Stimulated activated CD4-positive, alpha-beta T cell treated with anti-CD3 and anti-CD28 coated beads, Interleukin-2, amount 100 ng/mL, for 24 hours (primary cell): ENCODE measurements at places on chromosomes 7 and 10.
A peak's percentile ranks its signal among the peaks of the same experiment; 100 is the strongest.

DNA sequence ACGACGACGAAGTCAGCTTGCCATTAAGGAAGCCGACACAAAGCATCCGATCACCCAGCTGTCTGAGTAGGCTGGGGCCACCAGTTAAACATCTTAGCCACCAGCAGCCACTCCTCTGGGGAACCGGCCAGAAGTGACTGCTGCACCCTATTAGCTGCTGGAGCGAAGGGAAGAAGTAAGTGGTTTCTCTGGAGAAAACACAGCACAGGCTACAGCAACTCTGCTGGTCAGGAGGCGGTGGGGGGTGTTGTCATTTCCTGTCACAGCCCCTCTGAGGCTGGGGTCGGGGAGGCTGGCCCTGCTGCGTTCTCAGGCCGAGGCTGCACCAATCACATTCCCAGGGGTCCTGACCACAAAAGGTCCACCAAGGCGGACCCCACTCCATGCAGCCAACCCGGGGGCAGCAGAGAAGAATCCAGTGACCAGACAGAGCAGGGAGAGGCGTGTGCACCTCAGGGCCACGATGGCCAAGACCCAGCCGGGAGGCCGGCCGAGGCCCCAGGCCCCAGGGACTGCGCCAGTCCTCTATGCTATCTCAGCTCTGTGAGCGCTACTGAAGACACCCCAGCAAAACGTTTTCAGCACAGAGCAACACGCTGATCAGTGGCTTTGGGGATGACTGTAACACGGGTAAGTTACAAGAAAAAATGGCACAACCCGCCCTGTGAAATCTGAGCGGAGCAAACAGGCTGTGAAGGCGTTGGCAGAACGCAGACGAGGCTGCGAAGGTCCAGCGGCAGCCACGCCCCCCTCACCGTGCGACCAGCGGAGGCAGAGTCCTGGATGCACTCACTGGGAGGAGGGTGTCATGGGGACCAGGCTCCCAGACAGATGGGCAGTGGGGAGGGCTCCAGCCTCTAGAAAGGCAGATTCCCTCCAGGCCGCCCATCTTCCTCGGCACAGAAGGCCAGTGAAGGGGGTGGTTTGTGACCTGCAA, 24.8 kb downstream of the STK32C start:
- no peak for DNase-seq

DNA sequence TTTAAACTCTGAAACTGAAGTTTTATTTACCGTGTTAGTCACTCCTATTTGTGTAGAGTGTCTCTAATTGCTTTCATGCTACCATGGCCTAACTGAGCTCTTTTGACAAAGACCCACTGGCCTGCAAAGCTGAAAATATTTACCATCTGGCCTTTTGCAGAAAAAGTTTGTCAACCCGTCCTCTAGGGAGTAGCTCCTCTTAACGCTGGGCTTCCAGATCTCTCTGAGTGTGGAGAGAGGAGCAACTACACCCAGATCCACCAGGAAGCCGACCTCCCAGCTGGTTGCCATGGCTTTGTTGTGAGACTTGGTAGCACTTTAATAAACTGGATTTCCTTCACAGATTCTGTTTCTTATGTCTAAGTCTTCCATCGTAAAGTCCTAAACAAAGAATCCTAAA, 4.2 kb upstream of the C10orf71 start:
- DNase-seq = no peak

DNA sequence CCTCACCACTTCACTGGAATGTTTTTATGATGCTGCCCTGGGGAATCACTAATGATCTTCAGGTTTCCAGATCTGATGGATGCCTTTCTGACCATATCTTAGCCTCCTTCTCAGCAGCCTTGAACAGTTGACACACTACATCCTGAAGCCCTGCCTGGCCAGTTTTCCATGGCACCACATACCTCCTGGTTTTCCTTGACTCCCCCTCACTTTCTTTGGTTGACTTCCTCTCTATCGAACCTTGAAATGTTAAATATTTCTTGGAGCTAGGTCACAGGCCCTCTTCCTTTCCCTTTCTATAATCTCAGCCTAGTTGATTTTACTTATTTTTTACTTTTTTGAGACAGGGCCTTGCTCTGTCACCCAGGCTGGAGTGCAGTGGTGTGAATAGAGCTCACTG, 108.8 kb upstream of the CDK1 start:
- DNase-seq = no peak

- no peak for DNase-seq
These were observed 66.4 kb downstream of the IKZF1 start for GRCh38 chr7:50370884-50371283.

DNA sequence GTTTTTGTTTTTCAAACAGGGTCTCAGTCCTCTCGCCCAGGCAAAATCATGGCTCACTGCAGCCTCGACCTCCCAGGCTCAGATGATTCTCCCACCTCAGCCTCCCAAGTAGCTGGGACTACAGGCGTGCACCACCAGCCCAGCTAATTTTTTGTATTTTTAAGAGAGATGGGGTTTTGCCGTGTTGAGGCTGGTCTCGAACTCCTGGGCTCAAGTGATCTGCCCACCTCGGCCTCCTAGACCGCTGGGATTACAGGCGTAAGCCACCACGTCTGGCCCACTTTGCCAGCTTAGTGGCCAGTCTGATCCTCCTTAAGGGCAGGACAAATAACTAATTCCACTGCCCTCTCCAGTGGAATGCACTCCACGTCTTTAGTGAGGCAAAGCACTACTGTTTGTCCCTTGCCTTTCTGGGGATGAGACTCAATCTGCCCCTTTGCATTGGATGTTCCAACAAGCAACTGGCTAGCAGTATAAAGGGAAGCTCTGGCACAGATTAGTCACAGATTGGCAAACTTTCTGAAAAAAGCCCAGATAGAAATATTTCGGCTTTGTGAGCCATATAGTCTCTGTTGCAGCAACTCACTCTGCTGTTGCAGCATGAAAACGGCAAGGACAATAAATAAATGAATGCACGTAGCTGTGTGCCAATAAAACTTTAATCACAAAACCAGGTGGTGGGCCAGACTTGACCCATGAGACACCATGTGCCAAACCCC, 143.8 kb upstream of the RHEB start:
- DNase-seq = no peak

DNA sequence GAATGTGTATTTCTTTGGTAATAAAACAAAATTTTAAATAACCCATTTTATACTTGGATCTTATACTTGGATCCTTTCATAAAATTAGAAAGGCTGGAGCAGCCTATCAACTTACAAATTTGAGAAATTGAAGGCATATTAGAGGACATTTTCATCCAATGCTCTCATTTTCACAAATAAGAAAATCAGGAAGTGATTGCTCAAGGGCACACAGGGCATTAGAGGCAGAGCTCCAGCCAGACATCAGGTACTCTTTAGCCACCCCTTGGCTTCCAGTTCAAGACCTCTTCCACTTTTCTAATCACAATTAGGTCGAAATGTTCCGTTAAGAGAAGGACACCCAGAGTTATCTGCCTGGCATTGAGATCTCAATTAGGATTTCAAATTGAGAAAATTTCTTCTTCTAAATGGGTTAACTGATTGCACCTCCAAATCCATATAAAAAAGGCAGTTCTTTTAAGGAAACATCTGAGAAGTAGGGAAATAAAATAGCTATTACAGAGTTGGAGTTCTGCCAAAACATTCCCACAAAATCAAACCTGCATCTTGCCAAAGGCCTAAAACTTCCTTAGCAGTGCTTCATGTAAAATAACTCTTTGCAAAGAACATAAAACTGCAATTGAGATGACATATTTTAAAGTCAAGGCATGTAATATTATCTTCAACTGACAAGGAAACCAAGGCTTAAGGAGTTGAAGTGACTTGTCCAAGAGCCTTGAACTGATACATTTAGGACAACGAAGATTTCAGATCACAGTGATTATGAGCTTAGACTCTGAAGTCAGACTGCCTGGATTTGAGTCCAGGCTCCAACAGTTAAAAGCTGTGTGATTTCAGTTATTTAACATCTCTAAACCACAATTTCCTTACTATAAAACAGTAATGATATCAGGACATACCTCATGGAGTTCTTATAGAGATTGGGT, 2.4 kb downstream of the ACTA2 start:
- DNase-seq = no peak

- DNase-seq = no peak
These were observed 461.7 kb upstream of the GALNT17 start for GRCh38 chr7:70670288-70670687.

GRCh38 chr7:130390486-130390885, 10.2 kb downstream of the CPA1 start:
- no peak for DNase-seq

DNA sequence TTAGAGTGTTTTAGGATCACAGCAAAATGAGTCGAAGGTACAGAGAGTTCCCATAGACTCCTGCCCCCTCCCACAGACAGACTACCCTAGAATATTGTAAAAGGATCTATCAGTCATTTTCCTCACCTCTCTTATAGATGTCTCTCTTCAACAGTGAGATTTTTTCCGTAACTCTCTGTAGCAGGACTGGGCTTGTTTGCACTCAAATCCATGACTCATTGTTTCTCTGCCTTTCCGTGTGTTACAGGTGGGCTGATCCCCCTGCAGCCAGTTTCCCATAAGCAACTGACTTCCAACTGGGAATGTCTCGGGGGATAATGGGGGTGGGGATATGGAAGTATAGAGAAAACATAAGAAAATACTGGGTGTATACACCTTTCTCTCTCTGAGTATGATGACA, 921.0 kb downstream of the GATA3 start:
- DNase-seq = no peak

GRCh38 chr7:33591490-33591889, 313.8 kb upstream of the BMPER start:
- no peak for DNase-seq

DNA sequence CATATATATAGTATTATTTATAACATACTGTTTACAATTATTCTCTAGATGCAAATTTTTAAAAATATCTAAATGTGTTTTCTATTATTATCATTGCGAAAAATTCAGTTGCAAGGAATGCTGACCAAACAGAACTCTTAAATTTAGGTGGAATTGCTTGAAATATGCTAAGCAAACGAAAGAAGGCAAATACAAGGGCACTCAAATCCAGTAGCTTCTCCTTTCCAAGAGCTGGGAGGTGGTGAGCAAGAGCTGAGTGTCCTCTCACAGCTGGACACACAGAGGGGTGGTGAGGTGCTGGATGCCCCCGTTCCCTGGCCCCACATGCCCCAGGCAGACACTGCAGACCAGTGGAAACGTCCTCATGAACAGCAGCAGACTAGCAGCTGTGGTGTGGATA, 166.0 kb downstream of the TAX1BP1 start:
- DNase-seq = no peak

GRCh38 chr7:1114088-1114487, 26.2 kb downstream of the GPER1 start:
- no peak for DNase-seq

DNA sequence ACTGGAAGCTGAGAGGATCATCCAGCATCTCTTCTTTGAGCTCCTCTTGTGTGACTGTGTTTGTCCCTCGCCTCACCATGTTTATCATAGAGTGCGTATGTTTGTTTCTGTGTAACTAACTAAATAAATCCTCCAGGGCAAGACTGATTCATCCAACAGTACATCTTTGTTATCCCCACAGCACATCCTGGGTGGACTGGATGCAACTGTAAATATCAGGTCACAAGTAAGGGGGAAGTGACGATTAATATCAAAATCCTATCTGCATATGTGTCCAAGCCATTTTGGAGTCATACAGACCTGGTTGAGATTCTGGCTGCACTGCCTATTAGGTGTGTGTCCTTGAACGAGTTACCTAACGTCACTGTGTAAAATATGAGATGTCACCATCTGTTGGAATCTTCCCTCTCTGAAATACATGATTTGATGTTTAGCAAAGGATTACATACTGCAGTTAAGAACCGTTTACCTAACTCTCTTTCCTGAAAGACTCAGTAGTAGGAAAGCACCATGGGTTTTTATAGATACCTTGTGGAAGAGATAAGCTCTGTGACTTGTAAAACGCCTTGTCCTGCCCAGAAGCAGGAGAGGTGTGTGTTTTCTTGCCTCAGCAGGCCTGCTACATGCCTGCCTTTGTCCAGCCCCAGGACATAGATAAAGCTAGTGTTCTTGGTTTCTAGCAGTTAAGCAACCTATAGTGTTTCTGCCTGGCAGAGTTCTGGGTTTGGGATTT, 25.8 kb downstream of the WBP1L start:
- DNase-seq = no peak

- no peak for DNase-seq
These were observed 14.8 kb downstream of the BHLHA15 start for GRCh38 chr7:98225913-98226614.

DNA sequence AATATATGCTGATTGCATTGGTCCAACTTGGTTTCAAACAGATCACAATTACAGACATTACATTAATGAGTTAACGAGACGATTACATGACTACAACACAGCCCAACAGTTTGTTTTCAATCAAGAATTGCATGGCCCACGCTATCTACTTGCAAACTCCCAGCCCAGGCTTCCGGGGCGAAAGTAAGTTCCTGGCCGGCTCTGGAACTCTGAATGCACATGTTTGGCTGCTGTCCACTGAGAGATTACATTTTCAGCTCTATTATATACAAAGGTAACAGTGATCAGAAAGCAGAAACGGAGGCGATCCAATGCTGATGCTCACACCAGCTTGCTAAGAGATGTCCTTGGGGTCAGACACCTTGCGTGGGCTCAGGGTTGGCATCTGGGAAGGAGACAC, 206.3 kb downstream of the FANK1 start:
- DNase-seq = no peak

DNA sequence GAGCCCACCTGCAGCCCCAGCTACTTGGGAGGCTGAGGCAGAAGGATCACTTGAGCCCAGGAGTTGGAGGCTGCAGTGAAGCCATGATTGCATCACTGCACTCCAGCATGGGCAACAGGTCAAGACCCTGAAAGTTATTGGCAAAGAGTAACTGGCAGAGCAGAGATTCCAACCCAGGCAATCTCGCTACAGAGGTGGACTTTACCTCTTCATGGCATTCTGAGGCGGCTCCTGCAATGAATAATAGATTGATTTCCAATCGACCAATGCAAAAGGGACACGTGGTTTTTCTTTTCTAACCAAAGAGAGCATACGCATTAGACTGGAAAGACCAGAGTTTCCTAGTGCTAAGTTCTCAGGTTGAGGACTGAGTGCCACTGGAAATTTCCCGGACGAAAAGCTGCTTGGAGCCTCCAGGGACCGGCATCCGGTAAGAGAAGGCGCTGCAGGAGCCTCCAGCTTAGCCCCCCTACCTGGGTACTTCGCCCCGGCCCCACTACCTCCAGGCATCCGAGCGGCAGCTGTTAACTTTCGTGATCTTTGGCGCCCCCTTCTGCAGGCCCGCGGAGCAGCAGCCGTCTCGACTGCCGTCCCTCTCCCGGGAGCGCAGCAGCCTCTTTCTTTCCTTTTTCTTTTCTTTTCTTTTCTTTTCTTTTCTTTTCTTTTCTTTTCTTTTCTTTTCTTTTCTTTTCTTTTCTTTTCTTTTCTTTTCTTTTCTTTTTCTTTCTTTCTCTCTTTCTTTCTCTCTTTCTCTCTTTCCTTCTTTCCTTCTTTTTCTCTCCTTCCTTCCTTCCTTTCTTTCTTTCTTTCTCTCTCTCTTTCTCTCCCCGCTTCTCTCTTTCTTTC, 4.1 kb downstream of the MBLAC1 start:
- DNase-seq = peak; percentile 89
